Osteocyte (in vitro differentiated cells): ENCODE measurements at places on chromosomes 6 and 20. TPM values are rescaled to one million over a fixed set of nuclear protein-coding genes. Genes with fewer than 3 reads are reported as not detected.

- H3K4me1 ChIP-seq: no peaks in the 10 kb centered on the region
- peaks cover 50% of the 10 kb centered on the region for H3K27me3 ChIP-seq
Measured at GRCh38 chr6:150282806-150283205, 86.0 kb upstream of the IYD start.

DNA sequence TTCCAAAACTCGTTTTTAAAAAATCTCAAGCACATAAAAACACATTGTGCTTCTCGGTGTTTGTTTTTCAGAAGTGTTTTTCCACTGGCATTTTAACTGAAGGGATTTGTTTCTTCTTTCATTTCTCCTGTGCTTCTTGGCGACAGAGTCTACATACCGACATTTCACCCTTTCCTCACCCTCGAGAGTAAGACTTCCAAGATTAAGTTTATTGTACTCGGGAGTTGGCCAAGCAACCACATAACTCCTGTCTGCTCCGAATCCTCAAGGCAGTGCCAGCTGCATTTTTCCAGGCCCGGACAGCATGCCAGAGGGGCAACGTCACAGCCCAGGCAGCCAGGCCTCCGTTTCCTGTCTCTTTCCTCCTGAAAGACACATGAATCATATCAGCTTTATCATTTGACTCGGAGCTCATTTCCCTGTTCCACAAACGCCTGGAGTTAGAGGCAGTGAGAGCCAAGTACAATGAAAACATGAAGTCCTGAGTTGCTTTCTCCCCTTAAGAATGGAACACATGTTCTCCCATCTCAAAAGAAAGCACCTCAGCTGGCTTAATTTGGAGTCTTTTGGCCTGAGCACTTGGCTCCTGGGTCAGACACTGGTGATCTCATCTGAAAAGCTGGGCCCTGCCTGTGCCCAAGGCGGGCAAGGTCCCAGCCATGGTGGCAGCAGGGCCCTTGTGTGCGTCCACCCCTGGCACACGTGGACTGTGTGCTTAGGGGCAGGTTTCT is 23.2 kb upstream of the FAM50B start:
- DNase-seq: peak; percentile 97
- H3K4me1 ChIP-seq: peaks cover 66% of the 10 kb centered on the region
- H3K4me3 ChIP-seq: peak overlapping the region; percentile 7

GRCh38 chr6:40587240-40588069 is at the start of gene LRFN2:
Gene LRFN2, minus strand, starts transcription at chr6:40587364.
- no peak within 1 kb of the TSS for H3K27ac ChIP-seq
- peak; percentile 94 for DNase-seq
- H3K36me3 ChIP-seq: no peaks in the 10 kb centered on the region
- H3K4me3 ChIP-seq: peak within 1 kb of the TSS; percentile 78
- peaks cover 8% of the 10 kb centered on the region for H3K4me1 ChIP-seq

DNA sequence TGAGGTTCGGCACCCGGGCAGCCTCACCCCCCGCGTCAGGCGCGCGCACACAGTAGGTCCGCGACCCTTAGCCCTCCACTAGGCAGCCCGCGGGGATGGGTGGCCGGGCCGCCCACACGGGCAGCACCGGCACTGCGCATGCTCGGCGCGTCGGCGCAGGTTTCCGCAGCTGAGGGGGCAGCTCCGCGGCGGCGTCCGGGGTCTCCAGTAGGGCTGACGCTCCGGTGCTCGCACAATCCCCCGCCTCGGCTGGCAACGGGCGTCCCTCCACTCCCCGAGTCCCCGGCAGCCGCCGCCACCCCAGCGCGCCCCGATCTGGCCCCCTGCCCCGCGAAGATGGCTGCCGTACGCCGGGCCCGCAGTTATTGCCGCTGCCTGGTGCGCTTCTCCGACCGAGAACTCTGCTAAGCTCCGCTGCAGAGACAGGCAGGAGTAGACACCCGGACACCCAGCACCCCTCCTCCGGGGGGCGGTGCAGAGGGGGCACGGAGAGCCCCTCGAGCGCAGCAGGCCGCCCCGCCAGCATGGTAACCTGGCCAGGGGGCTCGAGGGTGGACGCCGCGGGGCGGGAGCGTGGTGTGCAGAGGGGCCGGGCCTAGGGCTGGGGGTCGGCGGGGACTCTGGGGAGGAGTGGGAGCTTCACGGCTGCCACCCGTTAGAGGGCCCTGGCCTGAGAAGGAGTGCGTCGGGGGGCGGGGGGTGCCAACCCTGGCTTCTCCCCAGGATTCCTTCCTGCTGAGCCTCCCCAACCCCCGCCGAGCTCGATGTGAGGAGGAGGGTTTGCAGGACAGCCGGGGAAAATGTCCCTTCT is at the start of gene FBXO9:
Gene FBXO9, plus strand, starts transcription at position 139 of the 811 bp plus-strand sequence. Its CDS starts 386 bp downstream, at position 525.
- peaks cover 47% of the 10 kb centered on the region for H3K4me1 ChIP-seq
- H3K36me3 ChIP-seq: peaks cover 4% of the 10 kb centered on the region
- H3K27me3 ChIP-seq: no peaks in the 10 kb centered on the region
- peak; percentile 92 for DNase-seq
- H3K4me3 ChIP-seq: peak within 1 kb of the TSS; percentile 99

GRCh38 chr6:34447386-34447785 is 18.5 kb upstream of the PACSIN1 start:
- no peak for DNase-seq
- H3K4me1 ChIP-seq: no peaks in the 10 kb centered on the region
- no peak overlapping the region for H3K27ac ChIP-seq
- peaks cover 2% of the 10 kb centered on the region for H3K27me3 ChIP-seq
- H3K36me3 ChIP-seq: no peaks in the 10 kb centered on the region

GRCh38 chr6:143200167-143200770 is 139.6 kb downstream of the AIG1 start:
- DNase-seq: no peak
- H3K36me3 ChIP-seq: peaks cover 20% of the 10 kb centered on the region
- peaks cover 10% of the 10 kb centered on the region for H3K4me1 ChIP-seq

SDC4 gene
- total RNA-seq: 31.5 and 32.3 TPM in 2 replicates
